ENCODE measurements at places on chromosomes 1 and 21.
A peak's percentile ranks its signal among the peaks of the same experiment; 100 is the strongest.

GRCh38 chr1:235011064-235011598, 117.5 kb downstream of the TOMM20 start:
- no peak for DNase-seq

DNA sequence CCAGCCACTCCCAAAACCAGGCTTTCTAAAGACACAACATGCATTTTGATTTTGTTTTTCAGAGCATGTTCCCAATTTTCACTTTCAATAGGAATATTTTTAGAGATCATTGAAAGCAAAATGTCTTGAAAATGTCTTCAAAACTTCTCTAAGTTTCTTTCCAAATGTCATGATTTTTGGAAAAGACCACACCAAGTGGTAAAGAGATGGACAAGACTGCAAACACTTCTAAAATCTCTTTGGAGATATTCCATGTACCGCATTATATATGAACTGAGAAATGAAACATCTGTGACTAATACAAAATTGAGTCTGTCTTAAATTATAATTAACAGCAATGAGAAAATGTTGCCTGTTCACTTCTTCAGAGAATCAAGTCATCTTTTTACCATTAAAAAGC, 418.0 kb upstream of the PKN2 start:
- no peak for DNase-seq

GRCh38 chr1:228361314-228362140, 45.1 kb downstream of the TRIM11 start:
- no peak for DNase-seq

DNA sequence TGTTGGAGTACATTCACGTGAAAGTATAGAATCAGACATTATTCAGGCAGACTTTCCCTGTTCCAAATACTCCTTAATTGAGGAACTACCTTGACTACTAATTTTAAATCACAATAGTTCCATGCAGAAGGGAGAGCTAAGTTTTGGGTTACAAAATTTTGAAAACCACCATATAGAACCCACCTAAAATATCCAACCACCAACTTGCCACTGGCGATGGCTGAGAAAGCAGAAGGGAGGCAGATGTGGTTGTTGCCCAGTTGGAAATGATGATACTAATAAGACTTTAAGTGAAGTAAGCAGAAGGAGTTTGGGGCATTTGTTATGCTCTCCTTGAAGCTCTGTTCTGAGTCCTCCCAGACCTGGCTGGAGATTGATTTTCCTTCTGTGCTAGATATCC, 190.7 kb downstream of the HLX start:
- no peak for DNase-seq

DNA sequence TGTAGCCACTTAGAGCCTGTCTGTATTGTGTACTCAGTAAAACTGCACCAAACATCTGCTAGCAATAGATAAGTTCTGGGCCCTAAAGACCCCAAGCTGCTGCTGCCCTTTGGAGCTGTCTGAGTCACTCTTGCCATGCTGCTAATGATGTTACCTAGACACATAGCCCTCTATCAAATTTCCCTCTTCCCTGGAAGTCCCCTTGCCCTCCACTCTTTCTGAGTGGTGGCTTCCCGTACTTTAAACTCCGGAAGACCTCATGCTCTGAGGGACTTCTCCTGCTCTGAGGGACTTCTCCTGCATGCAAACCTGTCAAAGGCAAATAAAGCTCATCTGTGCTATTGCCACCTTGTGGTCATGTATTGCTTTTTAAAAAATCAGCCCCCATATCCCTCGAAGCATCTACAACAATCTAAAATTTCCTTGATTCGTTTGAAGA, 34.0 kb downstream of the FH start:
- peak; percentile 9 for DNase-seq

DNA sequence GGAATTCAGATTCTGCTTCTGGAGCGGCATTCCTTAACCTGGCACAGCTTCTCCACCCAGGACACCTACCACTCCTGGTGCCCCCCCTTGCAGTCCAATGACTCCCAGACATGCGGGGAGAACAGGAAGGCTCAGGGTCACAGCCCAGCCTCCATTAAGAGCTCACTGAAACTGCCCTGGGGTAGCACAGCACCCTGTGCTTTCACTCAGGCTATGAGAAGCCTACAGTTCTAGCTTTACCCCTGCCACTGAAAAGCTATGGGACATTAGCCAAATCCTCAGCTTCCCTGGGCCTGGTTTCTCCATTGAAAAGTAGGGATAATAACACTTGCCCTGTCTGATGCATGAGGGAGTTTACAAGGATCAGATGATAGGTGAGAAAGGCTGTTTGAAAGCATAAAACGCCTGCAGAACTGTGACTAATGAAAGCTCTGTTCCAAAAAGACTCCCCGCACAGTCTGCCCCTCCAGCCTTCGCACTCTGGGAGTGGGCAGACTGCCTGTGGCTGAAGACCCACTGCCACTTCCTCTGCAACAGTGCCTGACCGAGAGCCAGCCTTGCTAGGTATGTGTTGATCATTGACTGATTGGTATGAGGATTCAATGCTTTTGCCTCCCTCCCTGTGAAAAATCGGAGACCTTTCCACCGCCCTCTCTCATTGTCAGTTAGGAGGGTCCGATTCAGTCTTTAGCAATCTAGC, 2.7 kb upstream of the CLDN19 start:
- DNase-seq = no peak

DNA sequence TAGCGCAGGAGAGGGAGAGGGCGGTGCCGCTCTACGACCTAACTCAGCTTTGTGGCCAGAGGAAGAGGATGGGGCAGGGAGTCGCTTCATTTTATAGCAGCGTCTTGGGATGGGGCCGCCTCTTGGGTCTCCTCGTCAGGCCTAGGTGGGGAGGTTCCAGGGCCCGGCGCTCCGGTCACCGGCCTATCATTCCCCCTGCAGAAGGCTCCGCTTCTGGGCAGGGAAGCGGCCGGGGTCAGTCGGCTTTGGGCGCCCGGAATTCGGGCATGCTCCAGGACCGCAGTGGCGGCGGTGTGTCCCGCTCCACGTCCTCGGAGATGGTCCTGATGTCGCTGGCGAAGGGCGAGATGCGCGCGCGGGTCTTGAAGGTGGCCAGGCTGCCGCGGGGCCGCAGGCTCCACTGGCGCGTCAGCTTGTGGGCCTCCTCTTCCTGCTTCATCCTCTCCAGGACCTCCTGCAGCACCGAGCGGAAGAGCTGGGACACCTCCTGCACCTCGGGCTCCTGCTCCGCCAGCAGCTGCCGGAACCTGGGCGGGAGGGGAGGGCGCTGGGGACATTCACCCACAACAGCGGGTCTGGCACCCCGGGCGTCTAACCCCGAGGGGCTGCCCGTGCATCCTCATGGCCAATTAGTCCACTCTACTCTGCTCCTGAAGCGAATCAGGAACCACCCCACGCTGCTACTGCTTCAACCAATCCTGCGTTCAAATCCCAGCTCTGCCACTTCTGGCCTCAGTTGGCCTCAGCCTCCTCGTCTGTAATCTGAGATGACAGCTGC, 13.0 kb downstream of the RD3 start:
- no peak for DNase-seq

GRCh38 chr1:66493731-66494130, 40.2 kb upstream of the SGIP1 start:
- DNase-seq = no peak

GRCh38 chr1:89087241-89087640, 22.2 kb upstream of the GBP1 start:
- DNase-seq = no peak

DNA sequence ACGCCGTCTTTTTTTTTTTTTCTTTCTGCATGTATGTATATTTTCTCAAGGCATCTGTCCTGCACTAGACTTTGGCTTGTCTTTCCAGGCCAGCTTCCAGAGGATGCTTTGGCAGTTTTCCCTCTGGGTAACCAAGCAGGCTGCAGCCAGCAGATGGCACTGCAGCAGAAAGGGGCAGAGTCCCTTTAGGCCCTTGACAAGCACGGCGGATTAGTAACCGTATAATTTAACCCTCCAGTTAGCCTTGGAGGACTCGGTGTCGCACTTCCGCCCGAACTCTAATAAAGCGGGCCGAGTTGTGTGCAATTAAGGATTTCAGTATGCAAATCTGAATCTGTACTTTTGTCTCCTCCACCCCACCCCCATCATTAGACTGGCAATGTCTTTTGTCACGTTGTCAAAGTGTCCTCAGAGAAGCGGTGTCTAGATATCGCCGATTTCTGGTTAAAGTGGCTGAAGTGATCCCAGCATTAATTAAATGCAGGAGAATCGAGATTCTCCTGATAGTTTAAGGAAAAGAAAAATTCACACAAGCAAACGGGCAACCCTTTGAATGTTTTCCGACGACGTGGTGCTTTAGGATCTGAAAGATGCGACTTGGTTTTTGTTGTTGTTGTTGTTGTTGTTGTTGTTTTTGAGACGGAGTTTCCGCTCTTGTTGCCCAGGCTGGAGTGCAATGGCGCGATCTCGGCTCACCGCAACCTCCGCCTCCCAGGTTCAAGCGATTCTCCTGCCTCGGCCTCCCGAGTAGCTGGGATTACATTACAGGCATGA, 1.1 kb upstream of the TMEM167B start:
- peak; percentile 34 for DNase-seq

DNA sequence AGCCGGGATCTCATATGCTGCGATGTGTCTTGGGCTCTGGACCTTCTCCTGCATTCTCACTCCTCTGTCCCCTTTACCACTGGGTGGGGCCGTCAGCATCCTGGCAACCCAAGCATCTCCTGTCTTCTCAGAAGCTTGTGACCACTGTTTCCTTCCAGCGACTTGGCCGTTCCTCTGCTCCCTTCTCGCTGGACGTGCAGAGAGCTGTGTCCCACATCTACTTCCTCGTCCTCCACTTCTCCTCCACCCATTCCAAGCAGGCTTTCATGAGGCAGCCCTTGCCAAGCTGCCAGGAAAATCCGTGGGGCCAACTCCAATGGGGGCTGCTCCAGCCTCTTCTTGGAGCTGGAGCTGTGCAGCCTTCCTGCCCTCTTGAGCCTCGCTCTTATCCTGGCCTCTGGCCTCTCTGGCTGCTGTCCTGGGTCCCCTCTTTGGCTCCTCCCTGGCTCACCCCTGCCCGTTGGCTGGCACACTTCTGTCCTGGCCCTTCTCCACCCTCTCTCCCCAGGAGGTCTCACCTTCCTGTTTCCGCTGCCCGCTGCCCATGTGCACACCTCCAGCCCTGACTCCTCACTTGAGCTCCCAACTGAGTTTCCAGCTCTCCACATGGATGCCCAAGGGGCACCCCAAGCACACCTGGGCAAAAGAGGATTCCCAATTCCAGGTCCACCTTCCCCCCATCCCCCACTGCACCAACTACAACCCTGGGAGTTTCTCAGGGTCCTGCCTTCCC, 8.7 kb downstream of the FAM131C start:
- no peak for DNase-seq

DNA sequence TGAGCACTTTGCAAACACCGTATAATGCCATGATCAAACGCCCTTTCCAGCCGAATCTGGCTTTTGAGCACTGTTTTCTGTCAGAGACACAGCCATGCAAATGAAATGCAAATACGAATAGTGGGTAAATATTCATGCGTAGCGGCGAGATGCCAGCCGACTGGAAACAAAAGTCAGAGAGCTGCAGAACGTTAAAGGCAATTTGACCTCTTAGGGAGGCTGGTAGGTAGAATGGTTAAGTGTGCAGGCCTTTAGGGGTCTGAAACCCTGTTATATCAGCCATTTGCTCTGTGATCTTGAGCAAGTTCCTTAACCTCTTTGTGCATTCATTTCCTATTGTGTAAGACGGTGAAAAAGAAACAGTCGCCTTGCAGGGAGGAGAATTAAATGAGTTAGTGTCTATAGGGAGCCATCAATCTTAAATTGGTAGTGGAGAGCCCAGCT, 6.5 kb upstream of the SDHB start:
- DNase-seq = no peak
